ENCODE measurements at places on chromosomes 7 and 10.

DNA sequence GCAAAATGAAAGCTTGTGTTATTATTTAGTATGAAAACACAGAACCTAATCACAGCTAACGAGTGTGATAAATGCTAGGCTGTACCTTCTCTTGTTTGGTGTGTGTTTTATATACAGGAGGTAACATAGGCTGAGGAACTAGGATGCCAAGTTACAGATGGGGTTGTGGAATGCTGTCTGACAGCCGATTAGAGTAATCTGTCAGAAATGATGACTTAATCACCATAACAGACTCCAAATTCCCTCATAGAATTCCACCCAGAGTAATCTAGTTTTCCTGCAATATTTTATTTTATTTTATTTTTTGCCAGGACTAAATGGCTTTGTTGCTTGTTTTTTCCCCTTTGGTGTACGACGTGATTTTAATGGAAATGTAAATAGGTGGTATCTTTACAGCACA, 221.2 kb downstream of the CELF2 start:
- no peak for DNase-seq

DNA sequence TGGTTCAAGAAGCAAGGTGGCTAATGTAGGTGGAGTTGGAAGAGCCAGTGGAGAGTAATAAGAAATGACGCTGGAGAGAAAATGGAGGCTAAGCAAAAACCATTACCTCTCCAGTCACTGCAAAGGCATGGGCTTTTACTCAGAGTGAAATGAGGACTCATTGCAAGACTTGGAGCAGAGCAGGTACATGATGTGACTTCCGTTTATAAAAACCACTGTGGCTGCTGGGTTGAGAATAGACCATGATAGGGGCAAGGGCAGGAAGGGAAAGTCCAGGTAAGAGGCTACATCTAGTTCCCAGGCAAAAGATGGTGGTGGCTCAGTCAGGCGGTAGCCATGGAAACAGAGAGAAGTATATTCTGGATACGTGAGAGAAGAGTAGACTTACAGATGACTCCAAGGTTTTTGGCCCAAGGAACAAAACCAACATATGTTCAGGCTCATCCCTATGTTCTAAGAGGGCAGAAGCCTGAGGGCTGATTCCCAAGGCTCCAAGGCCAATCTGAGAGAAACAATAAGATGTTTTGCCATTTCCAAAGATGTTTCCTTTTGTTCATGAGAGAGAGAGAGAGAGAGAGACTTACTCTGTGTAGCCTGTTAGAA, 21.5 kb upstream of the PDE1C start:
- DNase-seq, result no peak

DNA sequence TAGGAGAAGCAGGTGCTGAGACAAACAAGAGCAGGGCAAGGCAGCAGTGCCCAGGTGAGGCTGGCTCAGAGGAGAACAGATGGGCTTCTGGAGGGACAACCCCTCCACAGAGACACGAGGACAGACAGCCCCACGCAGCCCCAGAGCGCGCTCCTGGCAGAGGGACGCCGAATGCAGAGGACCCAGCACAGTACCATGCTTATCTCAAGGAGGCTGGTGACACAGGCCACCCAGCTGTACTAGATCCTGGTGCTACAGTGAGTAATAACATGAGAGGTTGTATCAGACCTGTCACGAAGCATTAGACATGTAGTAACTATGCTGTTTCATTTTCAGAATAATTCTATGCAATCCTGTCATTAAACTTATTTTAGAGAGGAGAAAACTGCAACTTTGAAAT, 60.4 kb upstream of the NCAPG2 start:
- no peak for DNase-seq

GRCh38 chr7:139451638-139452037, 31.8 kb downstream of the KLRG2 start:
- DNase-seq, result no peak

GRCh38 chr7:120876922-120877321, 19.0 kb upstream of the TSPAN12 start:
- no peak for DNase-seq

GRCh38 chr7:76303202-76304147, 1.0 kb downstream of the HSPB1 start:
- peak; percentile 97 for DNase-seq

DNA sequence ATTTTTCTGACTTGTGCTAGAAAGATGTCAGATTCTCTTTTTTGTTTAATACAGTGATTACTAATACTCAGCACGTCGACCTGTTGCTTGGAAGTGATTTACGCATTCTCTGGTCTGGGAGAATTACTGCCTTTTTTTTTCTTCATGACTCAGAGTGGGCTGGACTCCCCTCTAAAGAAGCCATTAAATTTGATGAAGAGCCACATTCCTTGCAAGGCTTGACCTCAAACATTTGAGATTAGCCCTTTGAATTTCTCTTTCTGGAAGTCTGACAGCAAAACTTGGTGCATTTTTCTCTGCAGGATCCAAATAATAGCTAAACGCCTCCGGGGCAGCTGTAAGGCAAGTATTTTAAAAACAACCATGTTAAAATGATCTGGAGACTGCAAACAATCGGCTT, 171.6 kb downstream of the GALNT17 start:
- DNase-seq, result no peak

- DNase-seq, result no peak
These were observed 33.5 kb downstream of the DPY19L1 start for GRCh38 chr7:35003679-35004303.

DNA sequence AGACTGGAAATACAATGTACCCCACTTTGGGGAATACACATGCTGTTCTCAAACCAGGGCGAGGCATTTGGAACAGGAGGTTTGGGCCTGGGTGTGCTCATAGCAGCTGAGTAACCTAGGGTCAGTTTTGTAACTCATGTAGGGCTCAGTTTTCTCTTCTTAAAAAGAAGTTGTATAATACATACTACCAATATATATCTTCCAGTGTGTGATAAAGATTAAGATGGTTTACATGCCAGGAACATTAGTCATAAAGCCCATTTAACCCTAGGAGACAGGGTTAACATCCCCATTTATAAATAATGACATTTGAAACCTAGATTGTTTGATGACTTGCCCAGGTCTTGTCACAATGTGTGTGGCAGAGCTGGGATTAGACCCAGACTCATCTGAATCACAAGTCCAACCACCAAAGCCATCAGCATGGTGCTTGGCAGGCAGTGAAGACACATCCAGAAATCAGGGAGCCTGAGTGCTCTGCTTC, 6.0 kb downstream of the AKR1B10 start:
- DNase-seq, result no peak

DNA sequence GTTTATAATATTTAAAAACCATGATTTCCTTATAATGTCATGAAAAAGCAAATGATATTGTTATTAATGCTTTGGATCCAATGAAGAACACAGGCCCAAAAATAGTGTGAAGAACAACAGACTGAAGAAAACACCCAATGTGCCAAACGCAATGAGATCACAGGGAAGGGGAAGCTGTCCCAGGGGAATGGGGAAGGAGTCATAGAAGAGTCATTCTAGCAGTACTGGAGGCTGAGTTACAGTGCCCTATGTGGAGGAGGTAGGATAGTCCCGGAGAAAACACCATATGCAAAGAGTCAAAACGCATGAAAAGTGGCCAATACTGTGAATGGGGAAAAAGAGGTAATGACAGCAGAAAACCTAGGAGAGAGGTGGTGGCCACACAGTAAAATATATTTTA, 50.9 kb downstream of the TPK1 start:
- no peak for DNase-seq
